ENCODE measurements at places on chromosomes 11 and 22.

GRCh38 chr11:112965656-112966055, 4.4 kb downstream of the NCAM1 start:
- no peak for DNase-seq

DNA sequence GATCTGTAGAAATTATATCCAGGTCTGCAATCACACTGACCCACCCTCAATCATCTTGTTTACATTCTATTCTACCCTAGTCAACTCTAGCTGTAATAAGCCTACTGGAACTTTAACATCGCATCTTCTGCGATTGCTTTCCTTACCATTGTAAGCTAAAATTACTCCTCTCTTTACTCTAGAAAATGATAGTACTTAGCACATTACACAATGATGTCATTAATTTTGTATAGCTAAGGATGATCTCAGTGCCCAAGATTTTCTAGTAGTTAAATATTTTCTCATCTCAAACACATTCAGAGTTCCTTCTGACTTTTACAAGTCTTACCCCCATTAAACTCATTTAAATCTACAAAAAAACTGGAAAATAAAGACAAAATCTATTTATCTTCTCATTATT, 39.6 kb upstream of the CTSC start:
- DNase-seq = no peak

- no peak for DNase-seq
Observed at GRCh38 chr11:48683226-48683720, 194.7 kb downstream of the OR4A47 start.

GRCh38 chr11:121964591-121964990, 151.4 kb downstream of the BLID start:
- no peak for DNase-seq

DNA sequence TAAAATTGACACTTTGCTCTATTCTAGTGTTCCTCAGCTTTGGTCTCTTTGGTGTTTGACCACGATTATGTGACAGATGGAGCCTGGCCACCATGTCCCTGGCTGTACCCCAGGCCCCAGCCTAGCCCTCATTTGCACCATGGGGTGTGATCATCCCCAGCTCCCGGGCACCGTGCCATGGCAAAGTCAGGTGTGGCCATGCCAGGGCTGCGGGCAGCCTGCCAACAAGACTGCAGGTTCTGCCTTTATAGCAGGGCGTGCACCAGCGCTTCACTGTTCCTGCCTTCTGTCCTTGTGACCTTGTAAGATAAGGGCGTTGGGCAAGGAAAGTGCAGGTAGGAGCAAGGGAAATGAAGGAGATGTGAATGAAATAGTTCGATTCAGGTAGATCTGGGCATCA, 22.4 kb upstream of the APOBEC3A start:
- no peak for DNase-seq

DNA sequence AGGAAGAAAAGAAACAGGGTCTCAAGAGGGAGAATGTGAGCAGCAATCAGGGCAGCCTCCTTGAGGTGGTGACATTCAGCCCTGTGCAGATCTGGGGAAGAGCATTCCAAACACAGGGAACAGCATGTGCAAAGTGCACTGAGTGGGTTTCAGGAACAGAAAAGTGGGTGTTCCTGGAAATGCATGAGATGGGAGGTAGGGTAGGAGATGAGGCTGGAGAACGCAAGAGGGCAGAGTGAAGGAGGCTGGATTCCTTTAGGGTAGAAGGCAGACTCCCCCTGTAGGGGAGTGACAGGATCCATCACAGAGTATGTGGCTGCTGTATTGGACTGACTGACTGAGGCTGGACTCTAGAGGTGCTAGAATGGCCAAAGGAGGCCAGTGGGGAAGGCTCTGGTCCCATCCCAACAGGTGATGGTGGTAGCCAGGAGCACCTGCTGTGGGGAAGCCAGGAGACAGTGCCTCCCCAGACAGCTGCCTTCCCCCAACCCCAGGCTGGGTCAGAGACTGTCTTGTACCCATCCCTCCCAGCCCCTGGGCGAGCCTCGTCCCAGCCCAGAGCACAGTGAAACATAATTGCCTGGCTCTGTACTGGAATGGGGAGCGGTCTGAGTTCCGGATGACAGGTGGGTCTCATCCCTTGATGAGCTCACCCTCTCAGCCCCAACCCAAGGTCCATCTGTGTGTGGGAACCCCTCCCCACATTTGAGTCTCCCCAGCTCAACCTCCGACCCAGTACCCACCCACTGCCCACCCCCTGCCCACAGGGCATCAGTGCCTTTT, 419.4 kb downstream of the MN1 start:
- DNase-seq = no peak

DNA sequence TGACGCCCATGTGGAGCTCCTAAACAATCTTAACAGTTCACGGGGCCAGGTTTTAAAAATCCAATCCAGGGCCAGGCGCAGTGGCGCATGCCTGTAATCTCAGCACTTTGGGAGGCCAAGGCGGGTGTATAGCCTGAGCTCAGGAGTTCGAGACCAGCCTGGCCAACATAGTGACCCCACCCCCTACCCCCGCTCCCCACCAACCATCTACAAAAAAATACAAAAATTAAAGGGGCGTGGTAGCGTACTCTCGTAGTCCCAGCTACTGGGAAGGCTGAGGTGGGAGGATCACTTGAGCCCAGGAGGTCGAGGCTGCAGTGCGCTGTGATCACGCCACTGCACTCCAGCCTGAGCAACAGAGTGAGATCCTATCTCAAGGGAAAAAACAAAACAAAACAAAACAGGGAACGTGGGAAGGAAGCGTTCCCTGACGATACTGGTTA, 689 bp upstream of the SART1 start:
- DNase-seq = no peak

DNA sequence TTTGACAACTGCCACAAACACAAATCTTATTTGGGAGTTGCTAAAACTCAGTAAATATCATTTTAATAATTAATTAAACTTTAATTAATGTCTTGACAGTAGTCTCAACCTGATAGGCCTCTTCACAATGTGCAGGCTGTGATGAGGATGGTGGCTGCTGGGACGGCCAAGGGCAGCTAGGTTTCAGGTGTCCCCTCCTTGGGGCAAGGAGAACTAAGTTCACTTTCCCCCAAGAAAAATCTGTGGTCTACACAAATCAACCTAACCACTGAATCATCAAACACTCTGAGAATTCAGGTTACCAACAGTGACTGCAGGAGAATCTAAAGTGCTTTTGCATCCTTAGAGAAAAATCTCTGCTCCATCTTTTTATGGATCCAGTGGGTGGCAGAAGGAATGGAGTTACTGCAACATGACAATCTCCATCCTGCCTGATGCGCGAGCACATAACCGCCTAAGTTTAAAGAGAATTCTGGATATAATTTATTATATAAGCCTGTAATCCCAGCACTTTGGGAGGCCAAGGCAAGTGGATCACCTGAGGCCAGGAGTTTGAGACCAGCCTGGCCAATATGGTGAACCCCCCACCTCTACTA, 289.7 kb downstream of the KIRREL3 start:
- DNase-seq = no peak

DNA sequence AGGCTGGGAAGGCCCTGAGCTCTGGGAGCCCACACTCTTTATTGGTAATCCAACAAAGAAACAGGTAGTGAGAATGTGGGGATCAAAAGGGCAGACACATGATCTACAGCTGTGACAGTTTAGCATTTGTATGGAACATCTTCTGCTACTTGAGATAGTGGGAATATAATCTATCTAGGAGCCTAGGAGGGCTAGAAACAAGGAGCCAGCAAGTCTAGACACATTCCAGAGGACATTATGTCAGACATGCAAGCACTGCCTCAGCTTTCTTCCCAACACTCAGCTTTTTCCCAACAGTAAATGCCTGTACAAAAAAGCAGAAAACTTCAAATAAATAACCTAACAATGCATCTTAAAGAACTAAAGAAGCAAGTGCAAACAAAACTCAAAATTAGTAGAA, 1150.6 kb upstream of the RAG2 start:
- no peak for DNase-seq

DNA sequence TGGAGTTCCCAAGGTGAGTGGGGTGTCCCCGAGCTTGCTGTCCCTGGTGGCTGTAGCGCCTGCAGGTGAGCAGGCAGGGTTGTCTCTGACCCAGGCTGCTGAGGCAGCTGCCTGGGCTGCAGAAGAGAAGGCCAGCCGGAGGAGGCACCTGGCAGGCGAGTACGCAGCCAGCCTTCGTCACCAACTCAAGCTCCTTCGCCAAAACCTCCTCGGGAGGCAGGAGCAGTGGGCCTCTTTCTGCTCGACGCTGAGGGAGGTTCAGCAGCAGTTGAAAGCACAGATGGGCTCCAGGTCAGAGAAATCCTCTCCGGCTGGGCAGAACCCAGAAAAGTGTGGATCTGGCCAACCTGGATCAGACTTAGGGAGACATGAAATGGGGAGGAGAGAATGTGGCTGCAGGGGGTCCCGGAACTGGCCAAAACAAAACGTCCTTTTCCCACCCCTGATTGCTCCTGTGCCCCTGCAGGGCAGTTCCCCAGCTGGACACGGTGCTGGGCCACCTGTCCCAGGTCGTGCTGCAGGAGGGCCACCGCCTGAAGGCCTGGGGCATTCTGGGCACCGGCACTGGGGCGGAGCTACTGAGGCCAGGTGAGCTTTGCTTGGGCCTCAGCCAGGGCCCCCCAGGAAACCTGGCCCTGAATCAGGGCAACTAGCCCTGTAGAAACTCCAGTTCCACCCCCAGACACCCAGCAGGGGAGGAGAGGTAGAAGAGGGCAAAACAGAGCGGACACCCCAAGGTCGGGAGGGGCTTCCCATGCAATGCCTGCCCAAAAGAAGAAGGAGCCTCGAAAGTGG, 56.7 kb downstream of the BTG4 start:
- DNase-seq = no peak

- no peak for DNase-seq
Observed at GRCh38 chr11:92881940-92882450, 87.5 kb upstream of the MTNR1B start.

DNA sequence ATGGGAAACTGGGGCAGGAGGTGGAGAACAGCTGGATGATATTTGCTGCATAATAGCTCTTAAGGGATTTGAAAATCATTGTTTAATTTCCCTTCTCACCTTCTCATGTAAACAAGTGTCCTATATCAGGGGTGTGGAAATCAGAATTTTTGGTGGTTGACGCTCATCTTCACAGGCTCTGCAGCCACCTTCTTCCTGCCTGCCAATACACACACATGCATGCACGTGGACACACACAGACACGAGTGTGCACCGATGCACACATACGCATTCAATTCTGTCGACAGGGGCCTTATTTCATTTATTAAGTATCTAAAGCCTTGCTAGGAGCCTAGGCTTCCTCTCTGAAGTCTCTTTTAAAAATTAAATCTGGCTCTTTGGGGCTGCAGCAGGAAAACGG, 349.4 kb upstream of the NCAM1 start:
- no peak for DNase-seq

DNA sequence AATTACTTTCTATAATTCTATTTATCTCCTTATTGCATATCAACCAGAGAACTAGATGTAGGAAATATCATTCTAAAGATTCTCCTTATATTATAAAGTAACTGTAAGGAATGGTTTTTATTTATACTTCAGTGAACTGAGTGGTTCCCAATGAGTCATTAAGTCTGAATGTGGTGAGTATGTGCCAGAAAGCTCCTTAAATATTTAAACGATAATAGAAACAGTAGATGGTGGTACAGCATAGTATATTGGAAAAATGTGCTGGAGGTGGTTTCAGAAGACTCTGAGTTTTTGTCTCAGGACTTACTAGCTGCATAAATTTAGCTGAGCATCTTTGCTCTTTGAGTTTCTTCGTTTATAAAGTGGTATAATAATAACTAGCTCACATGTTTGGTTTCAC, 653.5 kb downstream of the FAM181B start:
- no peak for DNase-seq

DNA sequence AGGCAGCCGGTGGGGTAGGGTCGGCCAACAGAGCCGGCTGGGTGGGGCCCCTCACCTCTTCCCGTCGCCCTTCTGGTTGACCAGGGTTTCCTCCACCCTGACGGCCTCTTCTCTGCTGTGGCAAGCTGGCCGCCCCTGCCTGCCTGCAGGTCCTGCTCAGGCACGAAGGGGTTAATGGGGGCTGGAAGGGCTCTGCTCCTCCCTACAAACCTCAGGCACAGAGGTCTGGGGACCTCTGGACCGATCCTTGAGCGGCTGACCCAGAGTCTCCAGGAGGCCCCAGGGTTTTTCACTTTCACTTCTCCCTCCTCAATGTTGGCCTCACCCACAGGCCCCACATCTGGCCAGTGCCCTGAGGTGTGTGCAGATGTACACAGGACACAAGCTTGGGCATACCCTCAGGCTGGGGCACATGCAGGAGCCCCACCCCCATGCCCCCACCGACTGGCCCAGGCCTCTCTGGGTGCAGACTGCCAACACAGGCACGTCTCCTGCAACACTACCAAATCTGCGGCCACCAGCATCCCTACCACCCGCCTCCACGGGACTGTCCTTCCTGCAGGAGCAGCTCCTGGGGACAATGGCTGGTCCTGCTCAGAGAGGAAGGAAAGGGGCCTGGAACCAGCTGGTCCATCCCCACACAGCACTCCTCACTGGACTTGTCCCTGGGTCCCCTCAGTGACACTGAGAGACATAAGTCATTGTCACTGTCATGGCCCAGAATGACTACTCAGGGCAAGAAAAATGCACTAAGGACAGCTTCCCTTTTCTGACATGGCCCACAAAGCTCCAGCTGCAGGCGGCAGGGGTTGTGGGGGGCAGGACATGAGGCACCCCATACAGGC, 3.2 kb upstream of the TBX1 start:
- DNase-seq = no peak
